H1 (cell line): ENCODE measurements at places on chromosomes 4 and X. TPM values are rescaled to one million over a fixed set of nuclear protein-coding genes. Genes with fewer than 3 reads are reported as not detected.

DNA sequence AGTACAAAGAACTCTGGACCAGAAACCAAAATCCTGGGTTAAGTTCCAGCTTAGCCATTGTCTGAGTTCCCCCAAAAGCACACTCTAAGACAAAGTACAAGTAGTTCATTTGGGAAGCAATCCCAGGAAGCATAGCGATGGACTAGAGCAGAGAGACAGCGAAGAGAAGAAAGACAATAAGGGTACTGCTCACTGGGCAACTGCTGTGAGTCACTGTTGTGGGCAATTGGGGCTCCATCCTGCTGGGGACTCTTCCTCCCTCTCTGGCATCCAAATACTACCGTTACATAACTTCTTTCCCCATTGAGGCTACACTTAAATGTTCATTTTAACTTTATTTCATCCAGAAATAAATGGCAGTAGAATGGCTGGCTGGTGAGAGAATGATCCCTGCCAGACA, 14.1 kb downstream of the SRPX start:
- no peak for DNase-seq

GRCh38 chr4:62899646-62900364, 1509.4 kb downstream of the TECRL start:
- DNase-seq: no peak

- no peak for DNase-seq
These were observed 60.8 kb downstream of the DLG3 start for GRCh38 chrX:70505451-70505841.

GRCh38 chr4:19134685-19135084, 1113.1 kb upstream of the LCORL start:
- no peak for DNase-seq

- DNase-seq: no peak
These were observed 14.6 kb downstream of the SMIM20 start for GRCh38 chr4:25928379-25929297.

ZNF711 gene
- total RNA-seq: 15.5 and 16.3 TPM in 2 replicates

OPN1MW3 gene
- total RNA-seq: not detected in 2 replicates

- no peak for DNase-seq
These were observed 87.1 kb upstream of the PUDP start for GRCh38 chrX:7235071-7235470.

LANCL3 gene
- 0.36 and 0.37 TPM in 2 replicates for total RNA-seq

SSX3 gene
- not detected in 2 replicates for total RNA-seq

DNA sequence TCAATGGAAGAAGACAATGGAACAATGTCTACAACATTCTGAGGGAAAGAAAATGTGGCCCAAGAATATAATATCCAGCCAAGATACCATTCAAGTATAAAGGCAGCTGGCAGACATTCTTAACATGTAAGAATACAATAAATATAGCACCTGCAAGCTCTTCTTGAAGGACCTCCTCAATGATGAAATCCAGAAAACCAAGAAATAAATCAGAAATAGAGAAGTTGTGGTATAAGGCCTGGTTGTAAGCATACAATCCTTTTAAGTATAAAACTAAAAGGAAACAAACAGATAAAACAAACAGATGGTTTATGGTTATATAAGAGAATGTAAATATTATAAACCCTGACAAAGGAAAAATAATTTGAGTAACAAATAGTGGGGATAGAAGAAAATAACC, 33.4 kb downstream of the SYTL4 start:
- DNase-seq: no peak

DNA sequence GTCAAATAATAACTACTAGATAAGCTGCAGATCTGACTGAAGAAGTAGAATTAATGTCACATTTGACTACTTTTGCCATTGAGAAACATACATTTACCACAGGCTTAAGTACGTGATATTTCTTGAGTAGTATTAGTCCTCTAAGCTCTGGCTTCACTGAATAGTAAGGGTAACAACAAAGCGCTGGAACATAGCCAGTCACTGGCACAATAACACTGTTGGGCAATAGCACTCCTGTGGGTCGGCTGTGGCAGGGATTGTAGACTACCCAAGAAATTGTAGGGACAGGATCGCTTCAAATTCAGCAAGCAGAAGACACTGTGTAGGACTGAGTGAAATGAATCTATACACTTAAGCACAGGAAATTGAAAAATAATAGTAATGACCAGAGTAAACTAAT, 27.1 kb upstream of the IL15 start:
- DNase-seq: no peak

TMEM187 gene
- total RNA-seq: 2.7 and 5.0 TPM in 2 replicates

GRCh38 chr4:176226736-176227135, 31.4 kb upstream of the SPATA4 start:
- no peak for DNase-seq

GRCh38 chr4:45283352-45283751, 557.0 kb upstream of the GNPDA2 start:
- DNase-seq: no peak

DNA sequence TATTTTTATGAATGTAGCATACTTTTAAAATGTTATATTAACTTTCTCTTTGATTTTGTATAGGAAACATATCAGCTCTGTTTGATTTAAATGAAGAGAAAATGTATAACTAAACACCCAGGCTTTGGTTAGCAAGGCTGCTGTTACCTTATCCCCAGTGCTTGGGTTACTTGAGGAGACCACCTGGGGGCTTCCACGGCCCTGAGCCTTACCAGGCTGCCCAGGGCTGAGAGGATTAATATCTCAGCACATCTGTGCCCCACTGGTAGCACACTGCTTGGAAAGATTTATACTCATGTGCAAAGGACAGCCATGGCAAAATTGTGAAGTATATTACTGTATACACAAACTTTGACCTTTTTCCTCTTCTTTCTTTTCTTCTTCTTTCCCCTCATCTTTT, 752.9 kb downstream of the RAPGEF2 start:
- DNase-seq: no peak

GRCh38 chr4:2931512-2932301, 31.5 kb downstream of the NOP14 start:
- DNase-seq: no peak

GRCh38 chrX:108833993-108834392, 97.6 kb upstream of the IRS4 start:
- no peak for DNase-seq

C4orf51 gene
- total RNA-seq: 0.54 TPM in 1 of 2 replicates, not detected in the other

GRCh38 chr4:187071946-187072600, 348.4 kb upstream of the FAT1 start:
- no peak for DNase-seq

DNA sequence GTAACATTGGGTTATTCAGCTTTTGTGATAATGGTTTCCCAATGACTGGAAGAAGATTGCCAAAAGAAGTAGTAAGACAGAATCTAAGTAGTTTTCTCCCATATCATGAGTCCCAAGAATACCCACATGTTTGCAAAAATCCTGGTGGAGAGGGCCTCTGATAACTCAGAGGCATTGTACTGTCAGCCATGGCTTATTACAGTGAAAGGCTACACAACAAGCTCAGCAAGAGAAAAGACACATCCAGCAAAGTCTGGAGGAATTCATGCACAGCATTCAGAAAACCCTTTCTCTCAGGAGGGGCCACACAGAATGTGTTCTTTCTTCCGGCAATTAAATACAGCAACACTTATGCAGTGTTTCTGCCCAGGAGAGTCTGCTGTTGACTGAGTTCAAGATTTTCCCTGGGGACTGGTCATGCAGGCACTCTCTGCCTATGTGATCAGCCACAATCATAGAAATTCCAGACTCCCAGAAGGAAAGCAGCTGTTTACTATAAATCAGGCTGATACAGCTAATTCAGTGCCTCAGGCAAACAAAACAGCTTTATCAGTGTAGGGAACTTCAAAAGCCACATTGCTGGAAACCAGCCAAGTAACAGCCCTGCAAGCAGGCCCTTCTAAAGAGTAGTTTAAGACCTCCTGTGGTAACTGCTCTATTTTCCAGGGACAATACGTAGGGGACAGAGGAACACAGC, 937.1 kb downstream of the CCSER1 start:
- DNase-seq: no peak

BEX3 gene
- 310 and 330 TPM in 2 replicates for total RNA-seq

MAGEE2 gene
- not detected in 2 replicates for total RNA-seq

GRCh38 chrX:70921709-70922352, 9.1 kb downstream of the SLC7A3 start:
- DNase-seq: no peak

DNA sequence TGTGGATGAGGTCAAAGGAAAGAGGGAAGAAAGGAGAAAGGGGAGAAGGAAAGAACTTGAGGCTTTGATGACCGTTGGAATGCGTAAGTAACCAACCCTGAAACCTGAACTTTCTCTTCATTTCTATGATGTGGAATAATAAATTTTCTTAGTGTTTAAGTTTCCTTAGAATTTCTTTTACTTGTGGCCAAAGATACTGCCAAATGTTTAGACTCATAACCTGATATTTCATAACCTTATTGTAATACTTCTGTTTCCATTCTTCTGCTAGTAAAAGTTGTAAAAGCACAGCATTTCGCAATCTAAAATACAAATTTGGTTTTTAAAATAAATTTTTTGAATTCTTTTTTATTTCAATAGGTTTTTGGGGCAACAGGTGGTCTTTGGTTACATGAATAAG, 258.5 kb upstream of the GIMD1 start:
- DNase-seq: no peak

DMRTC1B gene
- total RNA-seq: not detected in 2 replicates

DNA sequence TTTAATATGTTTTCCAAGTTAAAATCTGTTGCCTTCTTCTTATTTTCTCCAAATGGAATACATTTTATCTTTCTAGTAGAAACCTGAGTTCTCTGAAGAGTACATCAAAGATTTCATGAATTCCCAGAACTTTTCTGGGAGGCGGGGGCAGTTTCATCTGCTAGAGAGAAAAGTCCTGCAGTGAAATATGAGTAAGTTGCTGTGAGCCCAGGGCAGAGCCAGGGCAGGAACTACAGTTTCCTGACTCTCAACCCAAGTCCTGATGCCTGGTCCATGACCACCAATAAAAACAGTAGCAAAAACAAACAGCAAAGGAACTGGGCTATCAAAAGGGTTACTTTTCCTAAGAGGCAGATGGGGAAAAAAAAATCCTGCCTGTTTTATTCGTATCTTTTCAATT, 239.4 kb upstream of the CTSO start:
- no peak for DNase-seq
